ENCODE measurements at places on chromosomes 1 and 21.

DNA sequence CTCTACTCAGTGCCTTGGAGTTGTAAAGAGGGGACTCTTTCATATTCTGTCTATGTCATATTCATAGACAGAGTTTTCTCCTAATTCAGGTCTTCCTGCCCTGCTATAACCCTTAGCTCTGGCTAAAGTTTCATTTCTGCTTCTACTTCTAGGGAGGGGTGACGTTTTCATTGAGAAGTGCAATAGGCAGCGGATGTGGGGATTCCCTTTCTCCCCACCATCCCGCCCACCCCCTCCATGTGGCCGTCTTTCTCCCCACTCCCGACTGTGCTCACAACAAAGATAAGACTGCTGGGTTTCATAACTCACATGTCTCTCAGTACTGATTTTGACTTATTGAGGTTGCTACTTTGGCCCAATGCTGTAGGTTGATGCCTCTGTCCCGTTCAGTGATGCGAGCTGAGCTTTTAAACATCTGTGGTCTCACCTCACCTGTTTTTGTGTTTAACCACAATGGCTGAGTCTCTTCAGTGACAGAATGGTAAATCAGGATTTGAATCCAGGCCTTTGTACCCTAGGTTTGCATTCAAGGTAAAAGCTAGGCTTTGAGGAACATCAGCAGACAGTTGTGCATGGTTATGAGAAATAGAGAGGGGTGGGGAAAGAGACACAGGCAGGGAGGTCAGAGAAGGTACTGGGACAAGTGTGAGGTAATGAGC is 7.8 kb upstream of the KIF14 start:
- no peak for DNase-seq

- DNase-seq, result no peak
Measured at GRCh38 chr1:56081173-56081572, 498.2 kb downstream of the PLPP3 start.

DNA sequence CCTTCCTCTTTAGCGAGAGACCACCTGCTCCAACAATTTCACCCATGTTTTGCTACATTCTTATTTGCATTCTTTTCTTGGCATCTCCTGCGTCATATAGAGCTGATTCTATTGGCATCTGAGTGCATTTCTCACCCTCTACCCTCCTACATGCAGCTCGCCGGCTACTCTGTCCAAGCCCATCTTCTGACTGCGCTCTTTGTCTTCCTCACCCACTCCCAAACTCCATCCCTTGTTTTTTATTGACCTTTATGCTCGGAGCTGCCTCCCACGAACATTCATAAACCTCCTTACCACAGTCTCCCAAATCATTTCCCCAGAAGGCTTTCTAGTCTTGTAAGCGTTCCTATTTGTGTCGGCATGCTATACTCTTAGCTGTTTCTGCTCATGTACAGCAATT is 33.6 kb upstream of the FMN2 start:
- DNase-seq, result no peak

DNA sequence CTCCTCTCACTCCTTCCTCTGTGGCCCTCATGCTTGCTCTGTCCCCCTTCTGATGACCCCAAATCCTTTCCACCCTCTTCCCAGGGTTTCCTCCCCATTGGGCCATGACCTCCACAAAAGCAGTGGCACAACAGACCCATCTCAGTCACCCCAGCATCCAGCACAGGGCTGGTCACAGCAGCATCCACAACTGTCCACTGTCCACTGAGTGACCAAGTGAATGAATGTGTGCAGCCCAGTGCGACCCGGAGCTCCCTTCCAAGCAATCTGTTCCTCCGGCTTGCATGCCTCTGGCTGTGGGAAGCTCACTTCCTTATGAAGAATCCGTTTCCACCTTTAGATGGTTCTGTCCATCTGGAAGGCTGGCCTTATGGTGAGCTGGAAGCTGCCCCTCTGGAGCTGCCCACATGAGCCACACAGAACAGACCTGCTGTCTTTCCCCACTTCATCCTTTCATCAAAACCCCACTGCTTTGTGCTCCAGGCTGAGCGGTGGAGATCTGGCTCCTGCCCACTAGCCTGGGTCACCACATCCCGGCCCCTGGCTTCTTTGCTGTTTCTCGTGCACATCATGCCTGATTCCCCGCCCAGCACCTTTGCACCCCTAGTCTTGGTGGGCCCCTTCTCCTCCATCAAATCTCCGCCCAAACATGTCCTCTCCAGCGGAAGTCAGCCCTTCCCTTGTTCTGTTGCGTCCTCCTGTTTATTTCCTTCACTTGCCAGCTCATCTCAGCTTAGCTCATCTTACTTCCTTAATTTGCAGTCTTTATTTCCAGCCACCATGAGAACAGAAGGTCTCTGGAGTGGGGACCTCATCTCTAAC is 56.4 kb downstream of the EDN2 start:
- DNase-seq, result no peak

- DNase-seq, result no peak
Measured at GRCh38 chr1:21294266-21294989, 4.2 kb upstream of the ECE1 start.

GRCh38 chr1:214290424-214291037 is 9.6 kb downstream of the SMYD2 start:
- DNase-seq, result no peak

GRCh38 chr1:222583079-222583478 is 6.7 kb downstream of the TAF1A start:
- no peak for DNase-seq

DNA sequence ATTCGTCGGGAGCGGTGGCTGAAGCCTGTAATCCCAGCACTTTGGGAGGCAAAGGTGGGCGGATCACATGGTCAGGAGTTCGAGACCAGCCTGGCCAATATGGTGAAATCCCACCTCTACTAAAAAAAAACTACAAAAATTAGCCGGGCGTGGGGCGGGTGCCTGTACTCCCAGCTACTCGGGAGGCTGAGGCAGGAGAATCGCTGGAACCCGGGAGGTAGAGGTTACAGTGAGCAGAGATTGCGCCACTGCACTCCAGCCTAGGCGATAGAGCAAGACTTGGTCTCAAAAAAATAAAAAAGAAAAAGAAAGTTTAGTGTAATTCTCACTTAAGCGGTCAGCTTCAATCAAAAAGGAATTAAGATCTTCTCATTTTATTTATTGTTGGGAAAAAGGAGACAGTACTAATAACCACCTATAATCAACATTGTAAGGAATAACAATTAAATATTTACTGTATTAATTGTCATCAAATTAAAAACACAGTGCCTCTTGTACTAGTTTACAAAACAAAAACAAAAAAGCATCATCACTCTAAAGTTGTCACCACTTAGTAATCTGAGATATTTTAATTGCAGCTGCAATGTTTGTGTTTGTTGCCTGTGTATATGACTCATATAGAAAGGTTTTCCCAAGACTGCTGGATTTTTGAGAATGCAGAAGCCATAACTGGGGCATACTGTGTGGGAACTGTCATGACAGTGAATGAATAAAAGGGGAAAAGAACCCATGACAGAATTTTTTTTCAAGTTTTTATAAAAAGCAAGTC is 3.7 kb downstream of the FBXO42 start:
- DNase-seq, result no peak

- peak; percentile 77 for DNase-seq
Measured at GRCh38 chr1:40653851-40654537, 11.5 kb downstream of the RIMS3 start.

GRCh38 chr1:205488074-205488723 is 16.3 kb upstream of the CDK18 start:
- DNase-seq, result peak; percentile 75

GRCh38 chr1:151501474-151501873 is 9.7 kb upstream of the CGN start:
- DNase-seq, result no peak

DNA sequence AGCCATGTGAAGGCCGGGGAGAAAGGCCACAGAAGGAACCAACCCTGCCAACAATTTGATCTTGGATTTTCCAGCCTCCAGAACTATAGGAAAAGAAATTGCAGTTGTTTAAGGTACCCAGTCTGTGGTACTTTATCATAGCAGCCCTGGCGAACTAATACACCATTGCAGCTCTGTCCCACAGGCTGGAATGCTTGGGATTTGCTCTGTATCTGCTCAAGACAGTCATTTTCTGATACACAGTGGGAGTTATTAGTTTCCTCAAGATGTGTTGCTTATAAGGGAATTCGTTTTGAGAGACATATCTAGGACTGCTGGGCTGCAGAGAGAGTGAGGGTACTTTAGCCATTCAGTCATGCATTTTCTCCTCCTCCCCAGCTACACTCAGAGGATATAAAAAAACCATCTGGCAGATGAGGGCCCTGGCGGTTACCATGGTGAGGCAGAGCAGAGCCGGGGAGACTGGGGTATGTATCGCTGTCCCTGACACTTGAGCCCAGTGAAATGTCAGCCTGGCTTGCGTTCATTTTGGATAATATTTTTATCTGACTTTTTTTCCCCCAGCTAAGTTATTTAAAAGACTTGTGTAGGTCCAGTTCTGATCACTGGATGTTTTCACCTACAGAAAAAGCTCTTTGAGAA is 104.6 kb downstream of the DIRAS3 start:
- no peak for DNase-seq

DNA sequence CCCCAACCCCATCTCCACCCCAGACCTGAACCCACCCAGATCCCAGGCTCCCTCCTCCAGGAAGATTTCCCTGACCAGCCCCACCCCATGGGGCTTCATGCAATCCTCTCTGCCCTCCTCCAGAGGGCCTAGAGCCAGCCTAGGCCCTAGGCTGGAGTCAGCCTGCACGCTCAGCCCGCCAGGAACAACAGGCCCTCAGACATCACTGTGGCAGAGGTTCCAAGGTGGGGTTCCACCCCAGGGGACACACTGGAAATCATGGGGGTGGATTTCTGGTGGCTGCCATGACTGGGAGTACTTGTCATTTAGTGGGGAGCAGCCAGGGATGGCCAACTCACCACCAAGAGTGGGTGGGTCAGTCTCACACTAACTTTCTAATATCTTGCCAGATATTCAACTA is 122.0 kb downstream of the GLIS1 start:
- peak; percentile 48 for DNase-seq

- DNase-seq, result no peak
Measured at GRCh38 chr1:80448081-80448480, 1352.7 kb upstream of the ADGRL2 start.

DNA sequence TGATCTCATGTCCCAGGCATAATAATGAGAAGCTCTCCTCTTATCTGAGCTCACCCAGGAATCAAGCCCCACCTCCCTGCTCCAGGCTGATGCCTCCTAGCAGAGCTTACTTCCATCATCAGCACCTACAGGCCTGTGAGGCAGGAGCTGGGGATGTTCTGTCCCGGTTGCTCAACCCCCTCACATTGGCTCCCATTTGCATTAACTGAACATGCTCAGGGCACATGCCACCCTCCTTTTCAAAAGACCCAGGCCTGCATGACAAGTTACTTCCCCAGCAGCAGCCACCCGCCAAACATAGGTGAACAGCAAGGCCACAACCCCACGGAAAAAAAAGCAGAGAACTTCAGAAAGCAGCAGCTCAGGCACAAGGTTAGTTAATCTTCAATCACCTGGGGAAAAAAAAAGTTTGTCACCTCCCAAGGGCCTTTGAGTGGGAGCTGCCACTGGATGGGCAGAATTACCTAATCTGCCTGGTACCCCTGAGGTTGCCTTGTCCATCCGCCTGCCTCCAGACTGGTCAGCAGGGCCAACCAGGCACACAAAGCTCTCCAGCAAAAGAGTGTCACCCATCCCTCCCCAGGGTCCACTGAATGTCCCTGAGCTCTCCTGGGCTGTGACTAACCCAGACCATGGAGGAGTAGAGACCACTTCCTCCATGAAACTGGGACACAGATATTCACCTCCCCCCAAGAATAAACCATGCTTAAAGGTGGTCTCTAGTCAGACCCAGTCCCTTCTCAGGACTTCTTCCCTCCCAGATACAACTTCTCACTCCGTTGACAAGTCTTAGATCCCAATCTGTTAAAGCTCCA is 4.4 kb downstream of the KCNN3 start:
- DNase-seq, result no peak

DNA sequence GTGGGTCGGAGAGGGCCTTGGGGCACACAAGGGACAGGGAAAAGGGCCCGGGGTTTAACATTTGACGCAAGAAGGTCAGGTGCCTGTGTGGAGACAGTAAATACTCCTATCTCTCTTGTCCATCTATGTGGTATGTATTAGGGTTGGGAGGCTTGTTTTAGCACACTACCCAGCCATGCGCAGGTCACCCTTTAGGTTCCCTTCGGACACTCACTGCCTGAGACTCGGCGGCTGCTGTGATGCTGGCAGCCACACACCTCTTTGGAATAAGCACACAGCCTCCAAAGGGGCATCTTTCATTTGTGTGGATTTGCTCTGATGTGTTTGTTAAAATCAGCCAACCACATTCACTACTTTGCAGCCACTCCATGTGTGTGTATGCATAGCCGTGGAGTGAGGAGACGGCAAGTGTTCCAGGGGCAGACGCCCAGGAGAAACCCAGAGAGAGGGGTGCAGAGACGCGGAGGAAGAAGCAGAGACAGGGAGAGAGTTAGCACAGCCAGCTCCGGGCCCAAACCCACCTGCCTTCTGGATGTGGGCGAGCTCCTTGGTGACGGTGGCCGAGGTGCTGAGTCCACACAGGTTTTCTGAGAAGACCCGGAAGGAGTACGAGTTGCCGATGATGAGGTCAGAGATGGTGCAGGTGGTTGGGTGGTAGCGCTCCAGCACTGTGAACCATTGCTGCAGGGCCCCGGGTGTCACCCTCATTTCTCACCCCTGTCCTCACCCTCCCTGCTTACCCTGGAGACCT is 5.7 kb downstream of the MYBPH start:
- no peak for DNase-seq

GRCh38 chr1:184027826-184028695 is 9.5 kb downstream of the COLGALT2 start:
- no peak for DNase-seq

DNA sequence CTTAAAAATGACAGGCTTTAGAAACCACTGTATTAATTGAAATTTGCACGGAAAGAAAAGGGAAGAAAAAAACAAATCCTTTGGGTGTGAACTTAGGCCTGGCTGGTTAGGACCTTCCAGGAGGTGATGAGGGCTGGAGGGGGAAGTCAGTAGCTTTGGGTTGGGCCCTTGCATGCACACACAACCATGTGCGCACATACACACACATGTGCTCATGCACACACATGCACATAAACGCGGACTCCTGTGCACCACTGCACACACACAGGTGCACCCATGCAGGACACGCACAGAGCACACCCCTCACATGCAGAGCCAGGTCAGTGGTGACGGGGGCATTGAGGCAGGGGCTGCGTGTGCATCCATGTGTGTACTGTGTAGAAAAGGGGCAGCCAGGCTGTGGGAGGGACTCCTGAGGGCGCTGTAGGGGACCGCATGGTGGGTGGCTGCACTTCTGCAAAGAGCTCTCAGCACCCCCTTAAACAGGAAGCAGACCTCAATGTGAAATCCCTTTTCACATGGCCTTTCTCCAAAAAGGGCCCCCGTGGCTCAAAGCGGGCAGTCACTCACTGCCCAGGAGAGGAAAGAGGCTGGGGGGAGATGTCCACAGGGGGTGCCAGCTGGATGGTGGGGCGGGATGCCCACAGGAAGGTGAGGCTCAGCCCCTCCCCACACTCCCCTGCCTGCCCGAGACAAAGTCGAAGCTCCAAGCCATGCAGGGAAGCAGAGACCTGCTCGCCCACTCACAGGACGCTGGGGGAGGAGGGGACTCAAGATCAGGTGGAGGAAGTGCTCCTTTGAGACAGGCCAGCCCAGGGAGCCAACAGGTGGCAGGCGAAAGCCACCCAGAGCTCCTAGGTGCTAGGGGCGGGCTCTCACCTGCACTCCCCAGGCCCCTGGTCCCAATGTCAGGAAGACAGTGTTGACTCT is 95.2 kb downstream of the ITPKB start:
- DNase-seq, result no peak

GRCh38 chr1:93827128-93827527 is 51.9 kb downstream of the DNTTIP2 start:
- DNase-seq, result no peak
